ENCODE measurements at places on chromosomes 1 and 21.

DNA sequence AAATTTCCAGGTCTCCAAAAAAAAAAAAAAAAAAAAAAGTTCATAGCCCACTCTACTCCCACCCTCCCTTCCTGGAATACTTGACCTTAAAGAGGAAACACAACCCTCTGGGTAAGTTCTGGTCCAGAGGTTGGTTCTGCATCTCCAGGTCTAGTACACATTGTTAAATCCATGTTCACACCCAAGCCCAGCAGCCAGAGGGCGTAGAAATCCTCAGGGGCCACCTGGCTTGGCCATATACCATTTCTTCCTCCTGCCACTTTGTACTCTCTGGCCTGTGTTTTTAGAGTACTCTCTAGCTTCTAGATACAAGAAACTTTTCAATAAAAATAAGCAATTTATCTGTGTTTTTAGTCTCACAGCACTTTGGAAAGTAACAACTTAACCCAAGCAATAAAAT is 89.3 kb downstream of the PHTF1 start:
- no peak for DNase-seq

- no peak for DNase-seq
Measured at GRCh38 chr1:53071915-53072314, 9.9 kb downstream of the PODN start.

- DNase-seq, result no peak
Measured at GRCh38 chr1:42456754-42457089, 379 bp downstream of the PPCS start.

GRCh38 chr1:29062157-29062942 is 61.4 kb downstream of the TMEM200B start:
- no peak for DNase-seq

- no peak for DNase-seq
Measured at GRCh38 chr1:31032266-31032665, 33.3 kb downstream of the PUM1 start.

- DNase-seq, result no peak
Measured at GRCh38 chr1:13749543-13750341, 49.8 kb downstream of the PRDM2 start.
